Stimulated activated CD4-positive, alpha-beta T cell treated with anti-CD3 and anti-CD28 coated beads, Interleukin-4, amount 100 ng/mL, for 48 hours (primary cell): ENCODE measurements at places on chromosomes 5 and 9.

GRCh38 chr9:125241863-125242739, 958 bp upstream of the HSPA5 start:
- no peak for DNase-seq

DNA sequence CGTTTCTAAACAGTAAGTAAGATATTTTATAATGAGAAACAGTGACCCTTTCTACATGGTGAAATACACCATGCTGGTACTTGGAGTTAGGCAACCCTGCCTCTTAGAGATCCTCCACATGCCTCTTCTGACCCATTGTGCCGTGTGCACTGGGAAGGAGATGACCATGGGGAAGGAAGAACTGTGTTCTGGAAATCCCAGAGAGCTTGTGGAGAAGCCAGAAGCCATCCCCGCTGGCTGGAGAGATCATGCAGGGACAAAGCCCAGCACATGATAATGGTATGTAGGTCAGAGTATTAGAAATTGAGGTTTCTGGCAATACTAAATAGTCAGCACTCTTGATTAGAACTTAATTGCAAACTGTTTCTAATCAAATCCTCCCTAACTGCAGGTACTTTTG, 307.3 kb downstream of the FBXL7 start:
- DNase-seq = no peak

- DNase-seq = no peak
Measured at GRCh38 chr9:123225995-123226394, 42.4 kb downstream of the STRBP start.

DNA sequence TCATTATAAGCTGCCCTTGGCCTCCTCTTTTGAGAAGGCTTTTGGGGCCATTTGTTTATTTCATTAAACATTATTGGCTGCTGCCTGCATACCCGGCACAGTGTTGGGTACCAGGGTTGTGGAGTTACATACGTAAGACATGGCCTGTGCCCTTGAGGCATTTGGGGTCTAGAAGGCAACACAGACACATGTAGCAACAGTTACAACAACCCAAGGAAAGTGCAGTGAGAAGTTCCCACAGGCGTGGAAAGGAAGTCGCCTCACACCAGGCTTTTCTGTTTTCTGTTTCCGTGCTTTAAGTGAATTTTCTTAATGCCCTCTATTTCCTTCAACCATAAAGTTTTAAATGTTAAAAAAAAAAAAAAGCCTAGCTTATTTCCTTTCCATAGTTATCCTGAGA, 47.4 kb downstream of the GALNT10 start:
- no peak for DNase-seq

- no peak for DNase-seq
Measured at GRCh38 chr5:60719329-60719728, 19.4 kb upstream of the DEPDC1B start.

DNA sequence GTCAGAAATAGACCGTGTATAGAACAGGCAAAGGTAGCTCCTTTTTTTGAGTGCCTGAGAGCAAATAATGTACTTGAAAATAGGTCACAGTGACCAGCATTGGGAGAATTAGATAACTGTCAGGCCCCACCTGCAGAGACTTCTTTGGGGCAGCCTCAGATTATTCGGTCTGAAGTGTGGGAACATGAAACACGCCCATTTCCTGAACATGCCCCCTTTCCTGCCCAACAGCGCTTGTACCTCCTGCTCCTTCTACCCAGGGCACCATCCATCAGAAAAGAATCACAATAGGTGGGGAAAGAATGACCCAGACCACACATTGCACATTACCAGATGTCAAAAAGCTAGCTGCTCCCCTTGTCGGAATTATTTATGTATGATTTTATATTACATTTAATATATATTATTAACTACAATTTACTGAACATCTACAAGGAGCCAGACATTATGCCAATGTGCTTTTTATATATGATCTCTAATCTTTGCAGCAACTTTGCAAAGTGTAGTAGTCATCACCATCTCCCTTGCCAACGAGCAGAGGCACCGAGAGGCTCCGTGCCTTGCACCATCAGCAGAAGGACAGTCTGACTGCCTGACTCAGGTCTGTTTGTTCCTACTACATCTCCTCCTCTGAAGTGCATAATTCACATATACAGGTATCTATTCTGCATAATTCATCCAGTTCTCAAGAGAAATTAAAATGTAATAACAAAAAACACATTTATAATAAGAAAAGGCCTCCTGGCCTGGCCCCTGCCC, 39.5 kb downstream of the PTPN3 start:
- no peak for DNase-seq

- DNase-seq = no peak
Measured at GRCh38 chr9:101993771-101994170, 255.3 kb upstream of the GRIN3A start.

DNA sequence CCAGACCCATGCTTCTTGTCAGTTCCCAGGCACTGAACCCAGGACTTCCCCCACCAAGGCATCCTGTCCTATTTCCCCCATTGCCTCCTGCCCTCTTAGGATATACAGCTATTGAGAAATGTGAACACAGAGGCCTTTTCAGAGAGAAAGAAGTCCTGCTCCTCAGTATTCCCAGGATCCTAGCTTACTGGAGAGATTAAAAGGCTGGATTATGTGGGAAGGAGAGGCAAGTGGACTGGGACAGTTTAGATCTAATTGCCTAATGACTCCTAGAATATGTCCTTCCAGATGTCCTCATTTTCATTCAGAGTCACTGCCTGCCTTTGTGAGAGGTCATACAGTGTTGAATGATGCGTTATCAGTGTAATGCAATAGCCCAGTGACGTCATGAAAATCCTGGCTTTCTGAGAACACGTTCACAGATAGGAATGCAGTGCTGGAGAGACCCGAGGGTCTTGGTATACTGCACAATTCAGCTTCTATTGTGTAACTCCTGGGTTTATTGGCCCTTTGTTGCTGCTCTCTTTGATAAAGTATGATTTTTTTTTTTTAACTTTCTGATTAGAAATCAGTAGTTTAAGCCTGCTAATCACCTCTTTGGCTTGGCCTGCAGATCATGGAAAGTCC, 26.2 kb downstream of the WWC1 start:
- no peak for DNase-seq

DNA sequence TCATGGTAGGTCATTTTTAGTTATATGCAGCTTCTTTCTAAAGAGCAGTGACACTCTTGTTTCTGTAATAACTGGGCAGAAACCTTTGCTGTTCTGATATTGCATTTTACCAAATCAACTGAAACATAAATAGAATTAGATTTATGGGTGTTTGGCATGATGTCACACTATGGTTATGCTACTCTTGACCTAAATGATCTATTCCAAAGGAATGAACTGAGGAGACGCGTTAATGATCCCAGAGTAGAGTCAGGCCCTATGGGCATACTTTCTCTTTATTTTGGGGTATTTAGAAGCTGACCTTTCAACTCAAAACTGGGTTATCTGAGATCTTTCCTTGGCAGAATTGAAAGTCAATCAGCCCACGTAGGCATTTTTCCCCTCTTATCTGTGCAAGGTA, 146.8 kb upstream of the ADAMTSL1 start:
- DNase-seq = no peak

GRCh38 chr5:82287625-82288024, 9.5 kb upstream of the RPS23 start:
- DNase-seq = no peak

DNA sequence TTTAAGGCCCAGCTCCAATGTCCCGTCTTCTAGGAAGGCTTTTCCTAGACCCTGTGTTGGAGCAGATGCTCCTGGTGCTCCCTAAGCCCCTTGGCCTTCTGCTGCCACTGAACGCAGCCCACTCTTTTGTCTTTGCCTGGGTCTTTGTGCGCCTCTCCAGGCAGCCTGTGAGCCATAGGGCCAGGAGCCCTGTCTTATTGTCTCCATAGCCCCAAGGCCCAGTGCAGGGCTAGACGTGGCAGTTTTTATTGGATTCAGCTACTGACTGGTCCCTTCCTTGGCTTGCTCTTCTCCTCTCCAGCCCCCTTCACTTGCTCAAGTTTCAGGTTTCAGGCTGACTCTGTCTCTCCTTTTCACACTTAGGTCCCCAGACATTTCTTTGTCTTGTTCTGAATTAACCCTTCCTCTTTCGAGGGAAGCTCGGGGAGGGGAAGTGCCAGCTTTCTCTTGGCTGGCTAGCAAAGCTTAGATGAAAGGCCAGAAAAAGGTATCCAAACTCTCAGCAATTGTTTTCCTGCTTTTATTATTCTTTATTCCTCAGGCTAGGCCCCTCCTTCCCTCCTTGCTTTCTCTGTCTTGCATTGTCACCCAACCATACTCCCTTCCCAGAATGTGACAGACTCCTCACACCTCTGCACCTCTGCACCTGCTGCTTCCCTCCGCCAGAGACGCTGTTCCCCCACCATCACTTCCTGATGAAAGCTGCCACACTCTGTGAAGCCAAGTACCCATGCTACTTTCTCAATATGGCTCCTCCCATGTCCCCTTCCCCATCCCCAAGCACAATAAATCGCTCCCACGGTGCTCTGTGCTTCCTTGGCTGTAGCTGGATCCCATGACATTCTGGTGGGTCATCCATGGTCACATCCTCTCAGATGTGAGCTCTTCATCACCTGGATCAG, 101.6 kb upstream of the CPEB4 start:
- no peak for DNase-seq

DNA sequence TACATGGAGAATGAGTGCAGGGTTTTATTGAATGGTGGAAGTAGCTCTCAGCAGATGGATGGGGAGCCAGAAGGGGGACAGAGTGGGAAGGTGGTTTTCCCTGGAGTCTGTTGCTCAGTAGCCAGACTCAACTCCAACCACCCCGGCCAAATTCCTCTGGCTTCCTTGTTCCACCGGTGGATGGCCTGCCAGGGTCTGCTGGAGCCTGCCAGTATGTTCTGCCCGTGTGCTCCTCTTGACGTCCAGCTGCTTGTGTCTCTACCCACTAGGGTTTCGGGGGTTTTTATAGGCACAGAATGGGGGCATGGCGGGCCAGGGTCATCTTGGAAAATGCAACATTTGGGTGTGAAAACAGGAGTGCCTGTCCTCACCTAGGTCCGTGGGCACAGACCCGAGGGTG, 51.4 kb upstream of the KLF9 start:
- no peak for DNase-seq

DNA sequence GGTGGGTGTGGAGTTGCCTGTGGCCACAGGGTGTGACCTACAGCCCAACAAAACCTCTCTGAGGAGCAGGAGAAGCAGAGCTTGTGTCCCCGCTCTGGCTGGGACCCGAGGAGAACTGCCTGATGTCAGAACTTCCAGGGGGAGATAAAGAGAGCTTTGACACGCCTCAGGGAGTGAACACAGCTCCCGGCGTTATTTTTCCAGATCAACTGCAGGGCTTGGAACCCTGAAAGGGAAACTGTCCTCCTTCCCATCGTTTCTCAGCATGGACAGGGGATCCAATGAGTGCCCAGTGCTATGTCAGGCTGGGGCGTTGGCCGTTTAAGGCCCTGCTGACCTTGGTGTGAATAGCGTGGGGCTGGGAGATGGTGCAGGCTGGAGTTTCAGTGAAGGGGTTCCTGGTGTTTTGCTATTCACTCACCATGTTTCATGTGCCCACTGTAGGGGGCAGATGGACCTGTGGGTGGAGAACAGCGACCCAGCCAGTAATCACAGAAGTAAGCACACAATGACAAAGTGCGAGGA, 22.0 kb downstream of the GADD45G start:
- no peak for DNase-seq

DNA sequence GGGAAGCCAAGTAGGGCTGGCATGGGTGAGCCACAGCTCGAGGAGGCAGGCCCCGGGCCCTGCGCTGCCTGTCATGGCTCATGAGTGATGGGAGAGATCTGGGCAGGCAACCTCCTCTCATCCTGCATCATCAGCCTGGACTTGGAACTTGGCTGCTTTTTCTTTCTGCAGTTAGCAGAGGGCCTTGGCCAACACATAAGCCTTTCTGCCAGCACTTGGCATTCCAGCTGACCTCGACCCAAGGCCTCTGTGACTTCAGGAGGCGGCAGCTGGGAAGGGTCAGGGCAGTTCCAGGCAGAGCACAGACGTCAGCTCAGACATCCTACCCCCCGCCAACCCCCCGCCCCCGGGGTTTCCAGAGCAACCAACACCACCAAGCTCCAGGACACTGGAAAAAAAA, 7.6 kb downstream of the S1PR3 start:
- no peak for DNase-seq

DNA sequence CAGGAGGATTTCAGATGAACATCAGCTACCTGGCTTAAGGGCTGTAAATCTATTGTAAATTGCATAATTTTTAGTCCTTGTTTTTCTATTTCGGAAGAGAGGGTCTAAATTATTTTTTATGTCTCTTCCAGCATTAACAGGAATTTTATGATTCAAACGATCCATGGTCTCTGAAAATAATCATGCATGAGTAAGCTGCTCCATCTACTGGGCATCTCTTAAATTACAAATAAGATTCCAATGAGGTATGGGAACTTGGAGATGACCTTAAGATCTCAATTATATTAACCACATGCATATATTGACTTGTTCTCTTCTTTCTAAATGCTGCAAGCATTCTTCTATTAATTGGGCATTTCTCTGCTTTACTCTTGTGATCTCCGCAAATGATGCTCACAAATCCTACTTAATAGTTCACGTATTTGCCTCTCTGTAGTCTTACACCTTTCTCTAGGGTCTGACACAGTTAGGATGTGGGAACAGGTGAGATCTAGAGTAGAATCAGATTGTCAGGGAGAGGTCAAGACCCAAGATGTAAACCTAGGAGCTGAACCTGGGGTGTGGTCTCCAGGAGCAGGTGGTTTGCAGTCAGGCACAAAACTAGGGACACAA, 86.9 kb downstream of the NUDT12 start:
- DNase-seq = no peak

DNA sequence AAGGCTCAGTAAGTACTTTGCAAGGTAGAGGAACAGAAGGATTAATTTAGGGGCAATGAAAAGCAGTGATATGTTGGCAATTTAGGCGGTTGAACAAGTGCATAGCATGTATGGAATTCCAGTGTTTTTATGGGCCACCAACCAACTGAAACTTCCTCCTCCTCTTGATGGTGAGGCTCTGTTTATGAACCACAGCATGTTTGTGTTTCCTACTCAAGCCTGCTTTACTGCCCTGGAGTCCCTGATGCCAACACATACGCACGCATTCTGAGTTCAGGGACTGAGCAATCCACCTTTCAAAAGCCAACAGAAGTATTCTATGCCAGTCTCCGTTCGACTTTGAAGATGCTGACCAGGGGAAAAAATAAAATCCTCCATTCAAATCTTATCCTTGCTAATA, 417.5 kb downstream of the EFNA5 start:
- no peak for DNase-seq

GRCh38 chr5:171155621-171156020, 153.4 kb upstream of the TLX3 start:
- no peak for DNase-seq

- no peak for DNase-seq
Measured at GRCh38 chr5:176716320-176716719, 69.0 kb downstream of the TSPAN17 start.

- DNase-seq = no peak
Measured at GRCh38 chr5:6713274-6714225, at the start of gene TENT4A. TSS of gene TENT4A (plus strand) at chr5:6713432. CDS start at chr5:6713984, 552 bp downstream.

- DNase-seq = no peak
Measured at GRCh38 chr5:61232490-61233050, 70.3 kb upstream of the SMIM15 start.
